ENCODE measurements at places on chromosomes 1 and 21. TPM values are rescaled to one million over a fixed set of nuclear protein-coding genes. Genes with fewer than 3 reads are reported as not detected.
A peak's percentile ranks its signal among the peaks of the same experiment; 100 is the strongest.

The NUP210L gene
- 0.05 TPM for total RNA-seq

- DNase-seq, result no peak
- no peaks in the 10 kb centered on the region for H3K4me1 ChIP-seq
- H3K27me3 ChIP-seq, result no peaks in the 10 kb centered on the region
- H3K27ac ChIP-seq, result no peak overlapping the region
- H3K36me3 ChIP-seq, result no peaks in the 10 kb centered on the region
These were observed 29.7 kb upstream of the RPL11 start for GRCh38 chr1:23661887-23662286.

- no peak for DNase-seq
- no peak overlapping the region for H3K27ac ChIP-seq
- H3K4me1 ChIP-seq, result no peaks in the 10 kb centered on the region
These were observed 71.2 kb downstream of the CHRM3 start for GRCh38 chr1:239457491-239458143.

GRCh38 chr1:165375623-165376022 lies 19.1 kb upstream of the LMX1A start:
- no peak overlapping the region for H3K27ac ChIP-seq
- peaks cover 9% of the 10 kb centered on the region for H3K27me3 ChIP-seq
- DNase-seq, result no peak
- H3K4me1 ChIP-seq, result no peaks in the 10 kb centered on the region
- peak overlapping the region; percentile 30 for H3K4me3 ChIP-seq

DNA sequence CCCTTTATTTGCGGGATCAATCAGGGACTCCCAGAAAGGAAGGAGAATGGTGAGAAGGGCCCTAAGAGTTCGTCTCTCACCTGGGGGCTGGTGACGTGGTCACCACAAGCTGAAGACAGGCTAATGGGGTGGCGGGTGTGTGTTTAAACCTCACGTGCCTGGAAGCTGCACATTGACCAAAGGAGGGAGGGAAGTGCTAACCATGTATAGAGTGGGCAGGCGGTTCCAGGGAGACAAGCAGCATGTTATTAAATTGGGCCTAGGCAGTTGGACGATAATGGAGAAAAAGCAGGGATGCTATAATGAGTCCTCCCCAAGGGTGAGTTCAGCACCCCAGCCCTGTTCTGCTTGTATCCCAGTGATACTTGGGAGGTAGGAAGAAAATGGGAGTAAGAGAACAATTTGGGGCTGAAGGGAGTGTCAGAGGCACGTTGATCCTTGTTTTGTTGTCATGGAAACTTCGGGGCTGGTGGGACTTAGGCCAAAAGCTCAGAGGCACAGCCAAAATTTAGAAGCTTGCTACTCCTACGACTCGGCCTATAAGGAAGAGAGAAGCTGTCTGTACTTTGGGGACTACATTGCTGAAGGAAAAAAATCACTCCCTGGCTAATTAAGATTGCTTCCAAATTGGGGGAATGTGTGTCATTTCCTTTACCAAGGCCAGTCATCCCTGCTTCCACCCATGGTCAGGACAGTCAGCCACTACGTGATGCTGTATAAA lies 33.2 kb upstream of the EPHA8 start:
- H3K27ac ChIP-seq, result no peak overlapping the region
- no peaks in the 10 kb centered on the region for H3K4me1 ChIP-seq
- H3K27me3 ChIP-seq, result no peaks in the 10 kb centered on the region
- H3K4me3 ChIP-seq, result no peak overlapping the region
- no peak for DNase-seq
- H3K36me3 ChIP-seq, result no peaks in the 10 kb centered on the region
